ENCODE measurements at places on chromosomes 1 and 21. TPM values are rescaled to one million over a fixed set of nuclear protein-coding genes. Genes with fewer than 3 reads are reported as not detected.
A peak's percentile ranks its signal among the peaks of the same experiment; 100 is the strongest.

The LRRC8B gene
- 38.9 TPM for total RNA-seq

The RBM8A gene
- 238 TPM for total RNA-seq

The RCSD1 gene
- 62.0 TPM for total RNA-seq

The MYOM3 gene
- total RNA-seq: not detected

The OR2T29 gene
- total RNA-seq: not detected

- peak overlapping the region; percentile 85 for H3K4me3 ChIP-seq
- peaks cover 2% of the 10 kb centered on the region for H3K36me3 ChIP-seq
- H3K27me3 ChIP-seq: no peaks in the 10 kb centered on the region
- peak overlapping the region; percentile 38 for H3K27ac ChIP-seq
Observed at GRCh38 chr1:44354268-44354839, 703 bp downstream of the ERI3 start.

DNA sequence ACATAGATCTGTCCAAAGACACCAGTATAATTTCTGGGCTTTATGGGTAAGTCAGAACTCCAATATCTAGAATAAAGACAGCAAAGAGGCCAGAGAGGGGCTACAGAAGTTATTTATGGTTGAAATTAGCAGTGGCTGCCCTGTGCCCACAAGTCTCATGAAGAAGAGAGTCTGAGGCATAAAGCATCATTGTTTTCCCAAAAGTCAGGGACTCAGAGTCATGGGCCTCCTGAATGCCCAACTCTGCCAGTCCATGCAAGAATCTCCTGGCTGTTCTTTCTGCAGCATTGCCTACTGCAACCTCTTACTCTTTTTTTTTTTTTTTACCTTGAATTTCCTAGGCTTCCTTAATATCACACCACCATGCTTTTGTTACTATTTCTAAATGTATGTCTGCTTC is 49.6 kb downstream of the PLPP3 start:
- no peak overlapping the region for H3K27ac ChIP-seq
- H3K36me3 ChIP-seq: no peaks in the 10 kb centered on the region
- no peak for DNase-seq
- H3K4me1 ChIP-seq: no peaks in the 10 kb centered on the region
- H3K4me3 ChIP-seq: no peak overlapping the region
- H3K27me3 ChIP-seq: no peaks in the 10 kb centered on the region

DNA sequence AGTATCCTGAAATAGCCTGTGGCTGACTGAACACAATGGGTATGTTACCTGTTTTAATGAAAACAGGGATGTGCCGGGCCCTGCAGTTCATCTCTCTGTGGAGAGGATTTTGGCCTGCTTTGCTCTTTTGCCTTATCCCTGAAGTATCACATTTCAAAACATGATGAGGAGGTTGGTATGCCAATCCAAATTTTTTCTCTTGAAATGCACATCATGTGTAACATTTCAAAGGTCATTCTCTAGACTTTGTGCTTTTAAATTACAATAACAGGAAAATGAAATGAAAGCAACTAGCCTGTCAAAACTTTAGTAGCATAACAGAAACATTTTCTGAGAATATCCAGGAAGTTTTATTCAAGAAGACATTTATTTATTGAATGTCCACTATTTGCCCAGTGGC is 118.9 kb downstream of the SLC44A5 start:
- no peaks in the 10 kb centered on the region for H3K27me3 ChIP-seq
- no peak for DNase-seq
- no peak overlapping the region for H3K27ac ChIP-seq
- H3K4me1 ChIP-seq: no peaks in the 10 kb centered on the region

GRCh38 chr1:205518661-205519540 is 14.4 kb downstream of the CDK18 start:
- no peaks in the 10 kb centered on the region for H3K27me3 ChIP-seq
- H3K4me1 ChIP-seq: no peaks in the 10 kb centered on the region
- no peak overlapping the region for H3K4me3 ChIP-seq
- no peaks in the 10 kb centered on the region for H3K36me3 ChIP-seq

DNA sequence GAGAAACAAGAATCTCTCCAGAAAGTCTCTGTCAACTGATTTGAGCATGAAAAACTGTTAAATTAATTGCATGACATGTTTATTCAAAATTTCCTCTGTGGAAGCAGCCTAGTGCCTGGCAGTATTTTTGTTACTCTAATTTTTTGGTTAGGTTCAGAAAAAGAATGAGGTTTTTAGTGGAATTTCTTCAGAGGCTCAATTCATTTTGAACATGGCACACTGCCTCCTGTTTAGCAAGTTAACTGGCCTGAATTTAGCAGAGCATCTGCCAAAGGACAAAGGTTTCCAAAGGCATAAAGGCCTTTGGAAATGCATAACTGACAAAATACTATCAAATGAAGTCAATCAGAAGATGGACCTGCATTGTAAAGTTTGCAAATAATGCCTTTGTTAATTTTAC is 1326.5 kb downstream of the PLA2G4A start:
- H3K4me3 ChIP-seq: no peak overlapping the region
- DNase-seq: no peak
- no peaks in the 10 kb centered on the region for H3K36me3 ChIP-seq
- H3K27me3 ChIP-seq: no peaks in the 10 kb centered on the region

DNA sequence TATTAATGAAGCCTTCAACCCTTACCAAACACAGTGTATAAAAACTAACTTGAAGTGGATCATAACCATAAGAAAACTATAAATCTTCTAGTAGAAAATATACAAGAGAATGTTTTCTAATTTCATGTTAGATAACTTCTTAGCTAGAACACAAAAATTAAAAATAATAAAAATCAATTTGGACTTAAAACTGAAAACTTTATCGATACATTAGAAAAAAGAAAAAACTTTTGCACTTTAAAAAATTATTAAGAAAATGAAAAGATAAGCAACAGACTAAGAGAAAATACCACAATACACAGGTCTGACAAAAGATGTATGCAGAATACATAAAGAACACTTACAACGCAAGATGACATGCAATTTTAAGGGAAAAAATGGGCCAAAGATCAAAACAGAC is 8.7 kb downstream of the COP1 start:
- DNase-seq: no peak
- no peak overlapping the region for H3K27ac ChIP-seq
- no peaks in the 10 kb centered on the region for H3K27me3 ChIP-seq
- no peak overlapping the region for H3K4me3 ChIP-seq
- peaks cover 8% of the 10 kb centered on the region for H3K36me3 ChIP-seq

DNA sequence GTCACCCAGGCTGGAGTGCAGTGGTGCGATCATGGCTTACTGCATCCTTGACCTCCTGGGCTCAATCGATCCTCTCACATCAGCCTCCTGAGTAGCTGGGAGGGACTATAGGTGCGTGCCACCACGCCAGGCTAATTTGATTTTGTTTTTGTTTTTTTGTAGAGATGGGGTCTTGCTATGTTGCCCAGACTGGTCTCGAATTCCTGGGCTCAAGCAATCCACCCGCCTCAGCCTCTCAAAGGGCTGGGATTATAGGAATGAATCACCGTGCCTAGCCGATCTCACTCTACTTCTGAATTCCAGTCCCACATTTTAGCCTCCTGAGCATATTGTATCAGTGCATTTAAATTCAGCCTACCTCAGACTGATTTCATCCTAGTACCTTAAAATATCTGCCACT is 1.8 kb downstream of the CTXND2 start:
- no peaks in the 10 kb centered on the region for H3K27me3 ChIP-seq
- H3K36me3 ChIP-seq: no peaks in the 10 kb centered on the region
- DNase-seq: no peak
- no peak overlapping the region for H3K27ac ChIP-seq
- peaks cover 33% of the 10 kb centered on the region for H3K4me1 ChIP-seq

DNA sequence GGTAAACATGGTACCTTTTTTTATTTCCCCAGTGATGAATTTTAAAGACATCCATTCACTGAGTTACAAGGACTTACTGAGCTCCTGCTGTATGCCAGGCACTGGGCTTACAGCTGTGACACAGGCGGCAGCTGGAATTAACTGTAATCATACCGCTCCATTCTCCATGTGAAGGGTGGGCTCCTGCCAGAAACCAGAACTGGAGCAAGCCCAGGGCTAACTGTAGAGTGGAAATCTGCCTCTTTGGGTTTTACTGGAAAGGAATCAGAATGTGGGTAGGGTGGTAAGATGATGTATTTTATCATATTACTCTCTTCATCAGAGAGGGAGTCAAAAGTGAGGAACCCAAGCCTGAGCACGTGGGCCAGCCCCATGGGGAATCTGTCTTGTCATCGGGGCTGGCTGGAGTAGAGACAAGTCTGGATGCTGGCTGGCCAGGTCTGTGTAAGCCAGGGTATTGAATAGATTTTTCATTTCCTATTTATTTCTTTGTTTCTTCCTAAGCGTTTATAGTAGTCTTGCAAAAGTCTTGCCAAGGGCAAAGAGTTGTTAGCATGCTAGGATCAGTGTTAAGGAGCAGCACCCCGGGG is 21.5 kb downstream of the FGGY start:
- H3K27ac ChIP-seq: no peak overlapping the region
- no peak for DNase-seq
- H3K4me3 ChIP-seq: no peak overlapping the region
- no peaks in the 10 kb centered on the region for H3K27me3 ChIP-seq

DNA sequence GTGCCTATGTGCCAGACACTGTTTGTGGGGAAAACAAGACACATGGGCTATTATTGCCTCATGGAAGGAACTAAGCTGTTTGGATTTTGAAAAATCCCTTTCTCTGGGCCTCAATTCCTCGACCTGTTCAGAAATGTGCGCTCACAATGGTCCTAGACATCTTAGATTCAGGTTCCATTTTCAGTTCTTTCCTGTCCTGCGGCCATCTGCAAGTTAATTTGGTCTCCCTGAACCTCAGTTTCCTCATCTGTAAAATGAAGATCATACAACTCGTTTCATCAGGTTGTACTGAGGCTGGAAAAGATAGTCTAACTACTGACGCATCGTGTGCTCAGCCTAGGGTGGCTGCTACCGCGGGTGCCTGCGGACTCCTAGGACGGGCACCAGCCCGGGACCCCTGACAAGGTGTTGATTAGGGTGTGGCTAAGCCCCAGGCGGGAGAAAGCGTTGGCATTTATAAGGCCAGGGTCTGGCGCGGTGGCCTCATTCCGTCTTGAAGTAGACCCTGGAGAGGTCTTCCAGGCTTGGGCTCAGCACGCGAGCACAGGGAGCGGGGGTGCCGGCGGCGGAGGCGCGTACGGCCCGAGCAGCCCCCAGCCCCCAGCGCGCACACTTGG is 493 bp upstream of the ELOA start:
- H3K36me3 ChIP-seq: no peaks in the 10 kb centered on the region
- peaks cover 47% of the 10 kb centered on the region for H3K4me1 ChIP-seq
- DNase-seq: no peak
- H3K27me3 ChIP-seq: no peaks in the 10 kb centered on the region
- peak overlapping the region; percentile 96 for H3K27ac ChIP-seq

GRCh38 chr1:215986401-215986800 is 419.3 kb downstream of the KCTD3 start:
- no peaks in the 10 kb centered on the region for H3K27me3 ChIP-seq
- H3K36me3 ChIP-seq: no peaks in the 10 kb centered on the region
- H3K4me1 ChIP-seq: no peaks in the 10 kb centered on the region
- no peak for DNase-seq
- H3K4me3 ChIP-seq: no peak overlapping the region
- no peak overlapping the region for H3K27ac ChIP-seq
